ENCODE measurements at places on chromosomes 2 and 18.

- no peak for DNase-seq
These were observed 31.4 kb downstream of the FOSL2 start for GRCh38 chr2:28423856-28424605.

GRCh38 chr2:177212106-177212890 lies at the start of gene HNRNPA3:
Gene HNRNPA3 (plus strand): TSS chr2:177212794. CDS start chr2:177212800, 6 bp downstream.
- DNase-seq = peak; percentile 97

- no peak for DNase-seq
These were observed 14.4 kb downstream of the RAB12 start for GRCh38 chr18:8623549-8624106.

DNA sequence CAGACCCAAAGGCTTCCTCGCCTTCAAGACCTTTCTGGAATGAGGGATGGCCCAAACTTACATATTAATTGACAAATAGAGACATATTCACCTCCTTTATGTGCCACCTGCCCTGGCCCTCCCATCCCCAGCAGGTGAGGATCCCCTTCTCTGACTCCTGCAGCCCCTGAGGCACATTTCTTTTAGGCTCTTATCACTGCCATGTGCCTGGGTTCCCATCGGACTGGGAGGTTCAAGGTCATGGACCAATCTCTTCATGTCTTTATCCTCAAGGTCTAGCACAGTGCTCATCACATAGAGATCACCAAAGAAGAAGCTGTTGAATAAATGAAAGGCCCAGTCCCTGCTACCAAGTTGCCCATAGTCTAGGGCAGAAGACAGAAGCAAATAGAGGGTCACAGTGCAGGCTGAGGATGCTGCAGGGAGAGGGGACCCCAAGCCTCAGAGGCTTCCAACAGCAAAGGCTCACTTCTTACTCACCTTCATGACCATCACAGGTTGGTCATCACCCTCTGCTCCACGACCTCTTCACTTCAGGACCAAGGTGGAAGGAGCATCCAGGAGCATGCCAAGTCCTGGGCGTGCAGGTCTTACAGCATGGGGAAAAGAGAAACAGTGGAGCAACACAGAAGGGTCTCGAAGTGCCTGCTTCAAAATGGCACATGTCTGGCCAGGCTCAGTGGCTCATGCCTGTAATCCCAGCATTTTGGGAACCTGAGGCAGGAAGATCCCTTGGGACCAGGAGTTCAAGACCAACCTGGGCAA lies 193.9 kb downstream of the SMAD2 start:
- DNase-seq = no peak

DNA sequence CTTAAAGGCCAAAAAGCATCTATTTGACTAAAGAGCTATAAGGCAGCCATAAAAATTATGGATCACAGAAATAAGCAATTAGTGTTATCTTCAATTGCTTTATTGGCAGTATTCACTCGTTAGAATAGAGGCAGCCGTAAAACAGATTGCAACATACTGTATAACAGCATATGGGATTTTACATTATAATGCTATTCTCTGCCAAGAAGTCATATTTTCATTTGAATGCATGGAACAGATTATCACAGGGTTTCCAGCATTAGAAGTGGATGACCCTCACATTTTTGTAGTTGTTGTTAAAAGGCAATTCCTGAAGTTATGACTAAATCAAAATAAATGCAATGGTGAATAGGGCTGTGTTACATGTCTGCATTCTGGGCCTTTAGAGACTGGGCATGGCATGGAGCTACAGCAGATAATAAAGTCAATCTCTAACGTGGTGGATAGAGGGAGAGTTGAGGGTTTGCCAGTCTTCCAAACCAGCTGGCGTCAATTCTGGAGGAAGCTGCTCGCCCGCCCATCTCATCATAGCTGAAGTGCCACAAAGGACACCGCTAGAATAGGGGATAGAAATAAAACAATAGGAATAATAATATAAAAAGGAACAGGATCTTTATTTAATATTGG lies 155.4 kb upstream of the VRK2 start:
- no peak for DNase-seq

- DNase-seq = no peak
These were observed 50.7 kb downstream of the SFXN5 start for GRCh38 chr2:73020657-73021370.

DNA sequence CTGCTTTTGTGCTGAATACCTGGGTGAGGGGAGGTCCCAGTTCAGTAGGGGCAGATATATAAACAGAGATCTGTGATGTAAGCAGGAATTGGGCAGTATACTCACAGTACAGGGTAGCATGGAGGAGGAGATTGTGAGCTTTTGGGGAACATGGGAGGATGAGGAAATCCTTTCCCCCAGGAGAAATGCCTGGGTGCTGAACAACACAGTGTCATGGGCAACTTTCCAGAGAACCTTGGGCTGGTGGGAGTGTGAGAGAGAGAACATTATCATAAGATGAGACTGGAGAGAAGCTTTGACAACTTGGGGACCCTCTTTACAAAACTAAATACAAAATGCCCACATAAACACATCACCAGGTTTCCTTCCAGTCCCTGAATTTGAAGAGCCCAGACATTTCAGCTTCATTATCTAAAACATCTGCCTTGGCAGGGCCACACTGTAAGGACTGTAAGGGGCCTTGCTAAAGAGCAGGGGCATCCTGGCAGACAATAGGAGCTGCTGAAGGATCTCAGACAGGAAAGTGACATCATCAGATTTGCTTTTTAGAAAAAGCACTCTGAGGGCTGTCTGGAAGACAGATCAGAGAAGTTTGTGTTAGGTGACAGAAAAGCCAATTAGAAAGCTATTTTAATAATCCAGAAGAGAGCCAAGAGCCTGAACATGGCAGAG lies 303.1 kb upstream of the FBXO11 start:
- no peak for DNase-seq

DNA sequence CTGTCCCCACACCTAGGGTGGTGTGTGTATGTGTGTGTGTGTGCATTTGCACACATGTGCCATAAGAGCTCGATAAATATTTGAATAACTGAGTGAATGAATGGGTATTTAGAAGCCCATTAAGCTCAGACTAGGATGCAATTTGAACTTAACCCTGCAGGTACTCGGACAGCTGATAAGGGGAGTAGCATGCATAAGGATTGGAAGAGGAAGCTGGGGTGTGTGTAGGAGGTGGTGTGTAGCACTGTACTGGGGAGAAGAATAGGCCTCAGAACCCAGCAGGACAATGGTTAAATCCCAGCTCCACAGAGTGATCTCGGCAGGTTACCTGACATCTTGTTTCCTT lies 1.8 kb upstream of the KCNF1 start:
- DNase-seq = no peak

DNA sequence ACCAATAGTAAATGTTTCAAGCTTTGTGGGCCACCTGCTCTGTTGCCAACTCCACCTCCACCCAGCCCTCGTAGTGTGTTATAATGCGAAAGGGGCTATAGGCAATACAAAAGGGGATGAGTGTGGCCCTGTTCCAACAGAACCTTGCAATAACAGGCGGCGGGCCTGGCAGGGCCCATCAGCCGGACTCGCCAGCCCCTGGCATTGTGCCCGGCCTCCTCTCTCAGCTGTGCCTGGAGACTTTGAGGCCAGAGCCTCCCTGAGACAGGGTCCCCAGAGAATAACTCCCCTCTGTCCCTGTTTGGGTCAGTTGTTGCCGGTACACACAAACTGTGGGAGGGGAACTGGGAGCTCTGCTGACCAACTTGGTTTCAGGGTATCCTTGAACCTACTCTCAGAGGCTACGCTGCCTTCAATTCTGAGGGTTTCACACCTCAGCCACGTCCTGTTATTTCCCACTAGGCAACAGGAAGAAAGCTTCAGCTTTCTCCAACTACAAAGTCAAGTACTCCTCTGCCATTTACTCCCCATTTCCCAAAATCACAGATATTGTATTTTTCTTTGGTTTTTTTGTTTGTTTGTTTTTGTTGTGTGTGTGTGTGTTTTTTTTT lies 58.0 kb upstream of the ZNF236 start:
- no peak for DNase-seq

DNA sequence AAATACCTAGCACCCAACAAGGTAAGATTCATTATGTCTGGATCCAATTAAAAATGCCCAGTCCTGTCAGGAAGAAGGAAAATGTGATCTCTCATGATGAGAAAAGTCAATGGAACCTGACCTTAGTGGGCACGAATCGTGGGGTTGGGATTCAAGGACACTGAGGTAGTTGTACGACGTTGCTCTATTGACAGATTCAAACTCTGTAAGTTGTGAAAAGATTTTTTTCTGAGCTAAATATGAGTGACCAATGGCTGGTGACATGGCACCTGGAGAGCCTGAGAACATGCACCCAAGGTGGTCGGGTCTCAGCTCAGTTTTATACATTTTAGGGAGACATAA lies 148.2 kb downstream of the NDUFA10 start:
- DNase-seq = no peak

DNA sequence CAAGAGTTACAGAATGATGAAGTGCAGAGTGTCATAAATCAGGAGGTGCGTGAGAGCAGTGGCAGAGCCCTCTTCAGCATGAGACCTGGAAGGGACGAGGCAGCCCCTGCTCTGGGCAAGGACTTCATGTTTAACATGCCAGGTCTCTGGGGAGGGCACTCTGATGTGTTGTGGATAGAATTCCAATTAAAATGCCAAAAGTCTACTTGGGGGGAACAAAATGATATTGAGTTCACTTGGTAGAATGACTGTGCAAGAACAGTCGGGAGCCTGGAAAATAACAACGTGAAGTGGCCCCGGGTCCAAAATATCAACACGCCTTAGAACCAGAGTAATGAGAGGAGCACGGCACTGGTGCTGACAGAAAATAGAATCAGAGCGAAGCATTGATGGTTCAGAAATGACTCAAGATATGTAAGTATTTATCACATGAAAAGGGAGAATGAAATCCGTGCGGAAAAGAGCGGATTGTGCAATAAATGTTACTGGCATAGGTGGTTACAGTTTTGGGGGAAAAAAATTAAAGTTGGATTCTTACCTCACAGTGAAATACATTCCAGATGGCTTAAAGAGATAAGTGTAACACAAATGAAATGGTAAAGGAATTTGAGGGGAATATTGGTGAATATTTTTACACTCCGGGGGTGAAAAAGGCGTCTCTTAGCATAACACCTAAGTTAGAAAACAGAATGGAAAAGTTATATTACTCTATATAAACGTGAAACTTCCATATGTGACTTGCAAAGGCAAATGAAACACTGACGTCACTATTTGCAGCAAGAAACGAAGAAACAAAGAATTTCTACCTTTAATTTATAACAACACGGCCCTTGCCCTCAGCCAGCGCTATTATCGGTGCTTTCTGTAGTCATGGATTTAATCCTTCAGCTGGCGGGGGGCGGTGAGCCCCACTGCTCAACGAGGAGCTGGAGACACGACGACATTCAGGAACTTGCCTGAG lies 159.4 kb upstream of the TWIST2 start:
- DNase-seq = no peak

- DNase-seq = no peak
These were observed 4.8 kb upstream of the ZNF532 start for GRCh38 chr18:58859907-58860306.

GRCh38 chr2:41930807-41931566 lies 116.8 kb upstream of the PKDCC start:
- DNase-seq = no peak

GRCh38 chr2:54907663-54908062 lies 142.6 kb downstream of the RTN4 start:
- DNase-seq = no peak

DNA sequence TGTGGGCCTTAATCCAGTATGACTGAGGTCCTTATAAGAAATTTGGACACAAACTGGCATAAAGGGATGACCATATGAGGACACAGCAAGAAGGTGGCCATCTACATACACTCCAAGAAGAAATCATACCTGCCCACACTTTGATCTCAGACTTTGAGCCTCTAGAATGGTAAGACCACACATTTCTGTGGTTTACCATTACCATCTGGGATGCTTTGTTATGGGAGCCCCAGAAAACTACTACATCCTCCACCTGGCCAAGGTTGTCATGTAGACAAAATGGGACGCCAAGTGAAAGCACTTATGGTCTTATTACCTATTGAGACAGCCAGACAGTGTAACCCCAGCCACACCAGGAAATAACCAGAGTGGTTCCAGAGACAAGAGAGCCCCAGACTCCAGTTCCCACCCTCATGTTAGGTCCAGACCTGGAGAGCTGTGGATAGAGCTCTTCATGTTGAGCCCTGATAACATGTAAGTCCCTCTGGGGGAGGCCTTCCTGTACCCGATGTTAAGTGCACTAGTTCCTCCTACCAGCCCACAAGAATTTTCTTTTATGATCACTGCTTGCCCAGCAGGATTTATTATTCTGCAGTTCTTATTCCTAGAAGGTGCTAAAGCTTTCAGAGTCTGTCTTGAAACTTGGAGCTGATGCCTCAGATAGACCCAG lies 4.6 kb upstream of the ADD2 start:
- no peak for DNase-seq

- DNase-seq = no peak
These were observed 135.4 kb downstream of the PTRHD1 start for GRCh38 chr2:24657818-24658217.

GRCh38 chr18:13120983-13121441 lies 97.5 kb upstream of the LDLRAD4 start:
- no peak for DNase-seq

GRCh38 chr2:60676706-60677330 lies 79.2 kb upstream of the PAPOLG start:
- DNase-seq = no peak

DNA sequence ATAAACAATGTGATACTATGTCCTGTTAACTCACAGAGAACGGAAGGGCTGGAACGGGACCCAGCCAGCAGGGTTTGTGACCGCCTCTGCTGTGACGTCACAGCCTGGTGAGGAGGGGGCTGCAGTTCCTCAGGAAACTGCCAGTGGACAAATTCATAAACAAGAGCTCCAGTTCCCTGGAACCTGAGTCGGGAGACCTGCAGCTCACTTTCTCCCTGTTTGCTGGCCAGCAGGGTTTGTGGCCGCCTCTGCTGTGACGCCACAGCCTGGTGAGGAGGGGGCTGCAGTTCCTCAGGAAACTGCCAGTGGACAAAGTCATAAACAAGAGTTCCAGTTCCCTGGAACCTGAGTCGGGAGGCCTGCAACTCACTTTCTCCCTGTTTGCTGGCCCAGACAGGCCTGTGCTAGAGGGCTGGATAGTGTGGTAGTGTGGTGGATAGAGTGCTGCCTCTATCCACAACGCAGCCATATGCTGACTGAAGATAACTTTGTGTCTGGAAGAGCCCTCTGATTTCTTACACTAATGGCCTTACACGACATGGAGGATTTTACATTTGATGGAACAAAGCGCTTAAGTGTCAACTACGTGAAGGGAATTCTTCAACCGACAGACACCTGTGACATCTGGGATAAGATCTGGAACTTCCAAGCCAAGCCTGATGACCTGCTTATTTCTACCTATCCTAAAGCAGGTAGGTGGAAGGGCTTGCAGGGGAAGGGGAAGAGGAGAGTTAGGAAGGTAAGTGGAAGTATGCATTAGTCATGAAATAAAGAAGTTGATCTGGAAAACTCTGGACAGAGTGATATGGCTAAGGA lies at the start of gene SULT1C4:
Gene SULT1C4 (plus strand): TSS at position 140 of the 816 bp plus-strand sequence. CDS start 384 bp downstream, at position 524.
- DNase-seq = no peak

GRCh38 chr2:16962505-16962904 lies 296.9 kb upstream of the CYRIA start:
- no peak for DNase-seq

Data from RKO (cell line).